ENCODE measurements at places on chromosomes 2 and 18. TPM values are rescaled to one million over a fixed set of nuclear protein-coding genes. Genes with fewer than 3 reads are reported as not detected.

The PLEKHH2 gene
- 2.2 TPM for polyA plus RNA-seq

The POU3F3 gene
- polyA plus RNA-seq: not detected

The NPPC gene
- polyA plus RNA-seq: not detected

The ASPRV1 gene
- 0.29 TPM for polyA plus RNA-seq

The KIF1A gene
- polyA plus RNA-seq: 0.01 TPM

The CBLN2 gene
- not detected for polyA plus RNA-seq

The PMAIP1 gene
- 6.8 TPM for polyA plus RNA-seq

The DSG1 gene
- polyA plus RNA-seq: not detected

The FOXD4L1 gene
- polyA plus RNA-seq: 0.02 TPM

The COBLL1 gene
- polyA plus RNA-seq: 56.2 TPM

GRCh38 chr2:54899576-54900200 is 150.6 kb downstream of the RTN4 start:
- no peak for DNase-seq

DNA sequence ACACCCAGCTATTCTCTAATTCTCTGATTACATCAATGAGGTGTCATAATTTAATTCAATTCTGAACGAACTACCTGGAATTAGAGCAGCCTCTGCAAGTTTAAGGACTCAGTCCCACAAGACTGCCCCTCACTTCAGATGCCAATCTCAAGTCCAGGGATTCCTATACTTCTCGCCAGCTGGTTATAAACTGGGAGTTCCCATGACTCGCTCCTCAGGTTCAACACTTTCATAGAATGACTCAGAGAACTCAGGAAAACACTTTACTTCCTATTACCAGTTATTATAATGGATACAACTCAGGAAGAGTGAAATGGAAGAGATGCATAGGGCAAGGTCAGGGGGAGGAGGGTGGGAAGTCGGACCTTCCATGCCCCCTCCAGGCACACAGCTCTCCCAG is 112.3 kb upstream of the ATP5MC3 start:
- no peak for DNase-seq

DNA sequence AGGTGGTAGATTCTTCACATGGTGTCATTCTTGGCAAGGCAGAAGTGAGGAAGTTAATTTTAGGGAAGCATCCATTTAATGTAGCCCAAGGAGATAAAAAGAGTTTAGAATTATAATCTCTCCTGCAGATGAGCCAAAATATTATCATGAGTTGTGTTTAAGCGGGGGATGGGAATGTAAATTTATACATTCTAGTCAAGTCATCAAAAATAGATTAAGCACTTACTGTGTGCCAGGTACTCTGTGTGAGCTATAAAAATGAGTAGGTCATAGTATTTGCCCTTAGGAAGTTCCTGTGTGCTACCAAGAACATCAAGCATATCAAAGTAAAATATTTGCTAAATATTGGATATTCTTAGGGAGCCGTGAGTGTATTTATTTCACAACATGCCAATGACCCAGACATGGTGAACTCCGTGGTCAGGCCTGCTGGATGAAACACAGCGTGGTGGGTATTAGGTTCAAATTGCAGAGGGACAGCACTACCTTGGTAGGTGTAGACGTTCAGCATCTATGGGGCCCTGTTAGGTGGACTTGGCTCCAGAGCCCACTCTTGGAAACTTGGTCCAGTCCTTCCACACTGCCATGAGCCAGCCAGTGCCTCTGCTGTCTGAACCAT is 37.4 kb downstream of the MEIS1 start:
- no peak for DNase-seq

DNA sequence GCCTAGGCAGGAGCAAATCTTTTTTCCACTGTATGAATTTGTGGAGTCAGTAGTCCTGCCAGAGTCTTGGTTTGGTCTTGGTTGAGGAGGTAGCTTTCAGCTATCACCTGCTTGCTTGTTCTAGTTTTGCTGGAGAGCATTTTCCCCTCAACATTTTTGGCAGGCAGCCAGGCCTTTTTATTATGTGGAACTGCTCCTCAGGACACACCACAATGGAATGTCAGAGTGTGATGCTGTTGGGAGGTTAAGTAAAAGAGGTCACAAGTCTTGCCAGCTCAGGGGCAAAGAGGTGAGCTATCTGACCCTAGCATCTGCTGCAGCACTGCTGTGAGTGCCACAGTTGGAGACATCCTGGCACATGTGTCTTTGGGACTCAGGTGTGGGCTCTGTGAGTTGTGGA is 258.0 kb downstream of the CNTNAP5 start:
- DNase-seq: no peak

GRCh38 chr18:27017901-27018500 is 152.5 kb upstream of the AQP4 start:
- no peak for DNase-seq

DNA sequence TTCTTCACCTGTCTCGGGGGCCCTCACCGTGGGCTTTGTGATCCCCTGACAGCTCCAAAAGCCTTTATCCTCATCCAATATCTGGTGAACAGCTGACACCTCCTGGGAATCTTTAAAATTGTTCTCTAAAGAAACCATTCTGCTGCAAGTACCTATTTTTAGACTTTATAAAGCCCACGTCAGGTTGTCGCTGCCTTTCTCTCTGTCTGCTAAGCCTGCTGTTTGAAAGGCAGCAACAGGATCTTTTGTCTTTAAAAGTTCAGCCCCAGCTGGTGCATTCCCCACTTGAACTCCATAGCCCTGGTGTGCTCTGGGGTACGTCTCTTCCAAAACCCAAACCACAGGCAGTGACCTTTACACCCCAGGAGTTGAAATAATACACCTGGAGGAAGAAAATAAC is 145.0 kb downstream of the NEDD4L start:
- DNase-seq: no peak

DNA sequence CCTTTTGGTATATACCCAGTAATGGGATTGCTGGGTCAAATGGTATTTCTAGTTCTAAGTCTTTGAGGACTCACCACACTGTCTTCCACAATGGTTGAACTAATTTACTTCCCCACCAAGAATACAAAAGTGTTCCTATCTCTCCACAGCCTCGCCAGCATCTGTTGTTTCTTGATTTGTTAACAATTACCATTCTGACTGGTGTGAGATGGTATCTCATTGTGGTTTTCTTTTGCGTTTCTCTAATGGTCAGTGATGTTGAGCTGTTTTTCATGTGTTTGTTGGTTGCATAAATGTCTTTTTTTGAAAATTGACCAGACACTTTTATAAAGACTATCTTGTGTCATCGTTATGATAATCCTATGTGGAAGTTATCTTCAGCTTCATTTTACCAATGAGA is 16.0 kb upstream of the ATP8B1 start:
- no peak for DNase-seq

GRCh38 chr2:105582952-105583660 is 161.6 kb upstream of the NCK2 start:
- DNase-seq: no peak

- peak; percentile 14 for DNase-seq
These were observed 12.6 kb downstream of the C18orf63 start for GRCh38 chr18:74328206-74328605.

DNA sequence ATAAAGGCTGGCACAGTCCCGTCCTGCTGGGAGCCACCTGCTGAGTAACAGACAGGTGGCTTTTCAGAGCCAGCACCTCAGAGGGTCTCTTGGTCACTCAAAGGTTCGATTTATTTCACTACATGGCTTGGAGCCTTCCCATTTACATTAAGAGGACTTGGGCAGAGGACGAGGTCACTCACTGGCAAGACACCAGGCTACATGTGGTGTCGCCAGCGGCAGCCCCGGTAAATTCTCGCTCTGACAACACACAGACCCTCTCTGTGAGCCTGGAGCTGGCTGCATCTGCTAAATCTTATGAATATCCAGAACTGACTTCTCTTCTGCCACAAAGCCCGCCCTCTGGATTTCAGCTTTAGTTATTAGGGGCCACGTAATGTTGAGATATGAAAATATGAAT is 254.7 kb downstream of the VAPA start:
- no peak for DNase-seq

DNA sequence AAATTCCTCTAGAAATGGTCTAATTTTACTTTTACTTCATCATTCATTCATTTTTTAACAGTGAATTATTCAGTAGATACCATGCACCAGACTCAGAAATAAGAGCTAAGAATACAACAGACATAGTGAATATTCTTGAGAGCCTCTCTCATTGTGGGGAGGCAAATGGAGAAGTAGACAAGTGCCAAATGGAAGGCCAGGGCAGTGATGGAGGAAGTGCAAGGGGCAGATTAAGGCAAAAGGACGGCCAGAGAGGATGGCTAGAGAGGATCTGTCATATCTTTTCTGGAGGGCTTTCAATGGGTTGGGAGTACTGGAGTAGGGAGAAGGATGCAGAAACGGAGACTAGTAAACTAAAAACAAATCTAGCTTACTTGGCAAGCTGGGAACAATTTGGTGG is 19.0 kb upstream of the RMDN2 start:
- DNase-seq: no peak

- no peak for DNase-seq
These were observed 53.1 kb upstream of the TMEM87B start for GRCh38 chr2:112001942-112002341.

DNA sequence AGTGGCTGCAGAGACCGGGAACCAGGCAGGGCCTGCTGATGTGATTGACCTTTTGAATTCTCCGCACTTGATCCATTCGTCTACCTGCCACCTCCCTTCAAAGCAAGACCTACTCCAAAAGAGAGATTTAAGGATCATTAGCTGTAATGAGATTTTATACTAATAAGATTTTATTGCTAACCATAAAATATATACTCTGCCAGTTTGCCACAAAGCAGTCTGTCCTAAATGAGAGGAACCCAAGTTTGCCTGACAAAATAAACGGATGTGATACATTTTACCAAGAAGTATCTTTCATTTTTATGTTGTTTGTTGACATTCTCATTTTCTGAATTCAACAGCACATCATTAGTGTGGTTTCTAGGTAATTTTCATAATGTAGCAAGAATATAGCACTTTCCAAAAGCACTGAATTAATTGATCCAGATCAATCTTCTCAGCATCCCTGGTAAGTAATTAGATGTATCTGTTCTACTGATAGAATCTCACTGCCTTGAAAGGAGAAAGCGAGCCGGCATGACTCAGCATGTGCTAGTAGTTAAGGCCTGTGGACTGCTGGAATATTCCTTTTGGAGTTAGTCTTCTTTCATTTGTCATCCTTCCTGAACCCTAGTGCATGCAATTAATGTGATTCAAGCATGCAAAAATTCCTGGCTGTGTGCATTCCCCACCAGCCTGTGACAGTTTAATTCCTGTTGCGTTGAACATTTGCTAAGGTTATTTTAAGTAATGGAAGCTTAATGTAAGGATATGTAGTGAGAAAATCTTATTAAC is 128.5 kb downstream of the ARL6IP6 start:
- peak; percentile 39 for DNase-seq

DNA sequence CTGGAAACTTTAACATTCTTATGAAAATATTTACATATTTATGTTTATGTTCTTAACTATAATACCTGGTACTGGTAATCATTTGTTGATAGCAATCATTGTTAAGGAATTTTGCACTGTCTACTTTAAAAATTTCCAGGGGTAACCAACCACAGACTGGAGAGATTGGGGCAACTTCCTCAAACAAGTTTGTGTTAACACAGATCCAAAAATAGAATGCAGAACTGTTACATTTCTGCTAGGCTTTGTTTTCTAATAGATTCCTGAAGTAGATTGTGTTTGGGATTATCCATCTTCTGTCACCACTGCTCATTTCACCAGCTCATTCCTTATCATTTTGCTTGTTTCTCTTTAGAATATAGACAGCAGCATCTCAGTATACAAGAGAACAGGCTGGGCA is 23.7 kb downstream of the RNF125 start:
- no peak for DNase-seq

- DNase-seq: no peak
These were observed 160.1 kb upstream of the HNRNPA3 start for GRCh38 chr2:177052471-177052870.

DNA sequence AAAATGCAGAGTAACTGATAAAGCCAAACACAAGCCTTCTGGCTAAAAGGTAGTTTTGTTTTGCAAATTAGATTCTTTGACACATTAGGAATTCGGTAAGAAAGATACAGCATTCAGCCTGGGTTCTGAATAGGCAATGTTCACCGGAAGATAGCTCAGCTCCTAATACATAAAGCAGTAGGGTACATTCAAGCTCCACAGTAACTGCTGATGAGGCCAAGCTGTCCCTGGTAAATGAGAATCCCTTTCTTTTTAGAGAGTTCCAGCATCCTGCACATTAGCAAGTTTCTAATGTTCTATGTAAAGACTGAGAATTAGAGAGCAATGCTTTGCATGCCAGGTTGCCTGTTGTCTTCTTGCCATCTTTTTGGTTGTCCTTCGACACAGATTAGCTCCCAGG is 316.3 kb upstream of the SLC14A2 start:
- DNase-seq: no peak

- no peak for DNase-seq
These were observed 1097.7 kb upstream of the CELF4 start for GRCh38 chr18:38663270-38663669.

GRCh38 chr2:105114551-105114950 is 76.7 kb downstream of the MRPS9 start:
- DNase-seq: no peak

- DNase-seq: no peak
These were observed 1.5 kb downstream of the VAMP5 start for GRCh38 chr2:85585781-85586105.

- DNase-seq: no peak
These were observed 3.4 kb downstream of the SFXN5 start for GRCh38 chr2:73068147-73068546.

GRCh38 chr2:99425022-99425421 is 64.8 kb downstream of the REV1 start:
- no peak for DNase-seq

DNA sequence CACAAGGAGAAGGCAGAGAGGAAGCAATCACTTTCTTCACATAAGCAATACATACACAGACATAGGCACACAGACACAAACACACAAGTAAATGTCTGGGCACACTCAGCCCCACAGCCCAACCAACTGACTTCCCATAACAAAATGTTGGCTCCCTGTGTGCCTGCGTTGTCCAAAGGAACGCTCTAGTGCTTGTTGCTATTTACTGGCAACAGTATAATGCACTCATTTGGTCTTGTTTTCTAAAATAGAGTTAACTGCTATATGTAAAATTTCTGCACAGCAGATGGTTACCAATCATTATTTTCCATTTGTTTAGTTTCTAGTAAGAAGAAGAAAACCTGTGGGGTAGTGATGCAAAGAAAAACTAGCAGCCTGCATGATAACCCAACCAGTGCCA is 16.5 kb downstream of the FIGN start:
- DNase-seq: no peak

DNA sequence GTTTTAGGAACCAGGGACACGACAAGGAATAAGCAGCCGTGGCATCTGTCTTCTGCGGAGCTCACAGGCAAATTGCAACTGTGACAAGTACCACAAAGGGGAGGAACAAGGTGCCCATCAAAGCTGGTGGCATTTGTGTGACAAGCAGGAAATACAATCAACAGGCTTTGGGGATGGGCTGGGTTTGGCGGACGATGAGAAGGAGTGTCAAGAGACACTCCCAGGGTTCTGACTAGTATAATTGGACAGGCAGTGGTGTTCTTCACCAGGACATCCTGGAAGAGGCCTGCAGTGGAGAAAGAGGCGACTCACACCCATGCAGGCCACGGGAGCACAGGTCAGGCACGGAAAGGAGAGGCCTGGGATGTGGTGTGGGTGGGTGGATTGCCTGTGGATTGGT is 14.2 kb upstream of the SPATA3 start:
- DNase-seq: no peak

All from BJ (cell line).